ENCODE measurements at places on chromosomes 3 and 15. TPM values are rescaled to one million over a fixed set of nuclear protein-coding genes. Genes with fewer than 3 reads are reported as not detected.

Gene POU1F1
- total RNA-seq: not detected

Gene TRIM69
- total RNA-seq: 8.5 TPM

Gene ZPLD1
- total RNA-seq: 0.16 TPM

Gene DUT
- 140 TPM for total RNA-seq

Gene STAB1
- total RNA-seq: 12.0 TPM

Gene KLF15
- total RNA-seq: 16.4 TPM

Gene PIERCE2
- total RNA-seq: 2.5 TPM

Gene HRG
- 0.10 TPM for total RNA-seq

Gene TGM4
- total RNA-seq: 0.26 TPM

Gene GP5
- total RNA-seq: 0.06 TPM

Gene MCTP2
- 21.4 TPM for total RNA-seq

Gene PRRT3
- total RNA-seq: 4.8 TPM

Gene ROPN1
- not detected for total RNA-seq

DNA sequence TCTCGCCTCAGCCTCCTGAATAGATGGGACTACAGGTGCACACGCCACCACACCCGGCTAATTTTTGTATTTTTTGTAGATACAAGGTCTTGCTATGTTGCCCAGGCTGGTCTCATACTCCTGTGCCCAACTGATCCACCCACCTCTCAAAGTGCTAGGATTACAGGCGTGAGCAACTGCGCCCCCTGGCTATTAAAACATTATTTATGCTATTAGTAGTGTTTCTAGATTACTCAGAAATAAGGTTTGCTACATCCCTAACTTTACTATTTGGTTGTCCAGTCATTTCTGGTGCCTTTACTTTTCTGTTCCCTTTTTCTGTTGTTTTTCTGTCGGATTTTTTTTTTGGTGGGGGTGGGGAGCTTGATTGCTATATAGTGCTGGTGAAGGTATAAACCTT, 393.6 kb upstream of the TPM1 start:
- DNase-seq: no peak

DNA sequence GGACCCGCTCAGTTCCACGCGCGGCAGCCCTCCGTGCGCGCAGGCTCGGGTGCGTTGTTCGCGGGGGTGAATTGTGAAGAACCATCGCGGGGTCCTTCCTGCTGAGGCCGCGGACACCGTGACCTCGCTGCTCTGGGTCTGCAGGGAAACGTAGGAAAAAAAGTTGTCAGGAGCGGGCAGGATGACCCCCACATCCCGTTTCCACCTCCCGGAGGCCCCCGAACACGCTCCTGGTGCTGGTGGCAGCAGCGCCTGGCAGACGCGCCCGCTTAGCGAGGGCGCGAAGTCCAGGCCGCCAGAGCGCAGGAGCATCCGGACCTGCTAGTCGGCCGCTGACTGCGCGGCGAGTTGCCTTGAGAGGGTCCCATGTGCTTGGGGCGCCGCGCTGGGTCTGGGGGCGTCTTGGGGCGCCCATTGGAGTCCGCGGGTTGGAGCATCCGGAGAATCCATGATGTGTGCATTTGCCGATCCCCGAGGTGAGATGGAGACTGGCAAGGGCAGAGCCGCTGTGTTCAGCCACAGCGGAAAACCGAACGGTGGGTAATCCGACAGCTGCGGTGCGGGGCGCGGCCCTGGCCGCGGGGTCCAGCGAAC, 520 bp downstream of the GREM1 start:
- DNase-seq: no peak

DNA sequence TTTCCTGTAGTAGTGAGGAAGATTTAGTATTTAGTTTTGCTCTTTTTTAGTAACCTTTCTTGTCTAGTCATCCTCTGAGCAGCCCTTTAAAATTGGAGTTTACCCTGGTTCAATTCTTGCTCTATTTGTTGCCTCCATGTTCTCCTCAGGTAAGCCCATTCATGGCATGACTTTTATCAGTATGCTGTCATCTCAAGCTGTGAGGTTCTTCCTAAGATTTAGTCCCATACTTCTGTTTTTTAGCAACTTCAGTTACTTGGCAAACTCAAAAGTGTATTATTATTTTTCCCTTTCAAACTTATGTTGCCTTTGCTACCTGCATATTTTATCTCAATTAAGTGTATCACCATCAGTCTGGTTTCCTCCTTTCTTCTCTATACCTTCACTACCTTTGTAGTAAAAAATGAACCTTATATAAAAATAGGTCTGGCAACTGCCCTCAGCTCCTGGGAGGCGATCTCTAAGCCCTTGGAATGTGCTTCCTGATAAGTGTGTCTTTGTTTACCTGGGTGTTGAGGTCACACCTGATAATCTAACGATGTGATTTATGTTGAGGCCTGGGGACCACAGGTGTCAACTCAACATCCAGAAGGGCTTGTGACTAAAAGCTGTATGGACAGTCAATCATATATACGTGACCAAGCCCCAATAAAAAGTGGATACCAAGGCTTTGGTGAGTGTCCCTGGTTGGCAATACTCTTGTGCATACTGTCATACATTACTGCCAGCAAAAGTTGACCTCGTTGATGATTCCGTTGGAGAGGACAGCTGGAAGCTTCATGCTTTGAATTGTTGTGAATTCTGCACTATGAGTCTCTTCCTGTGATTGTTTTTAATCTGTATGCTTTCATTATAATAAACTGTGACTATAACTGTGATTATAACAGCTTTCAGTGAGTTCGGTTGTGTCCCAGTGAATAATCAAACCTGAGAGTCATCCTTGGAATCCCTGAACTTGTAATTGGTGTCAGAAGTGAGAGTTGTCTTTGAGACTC, 3.9 kb downstream of the NSUN3 start:
- no peak for DNase-seq

- no peak for DNase-seq
These were observed 239.9 kb upstream of the TBC1D5 start for GRCh38 chr3:17982211-17982880.

DNA sequence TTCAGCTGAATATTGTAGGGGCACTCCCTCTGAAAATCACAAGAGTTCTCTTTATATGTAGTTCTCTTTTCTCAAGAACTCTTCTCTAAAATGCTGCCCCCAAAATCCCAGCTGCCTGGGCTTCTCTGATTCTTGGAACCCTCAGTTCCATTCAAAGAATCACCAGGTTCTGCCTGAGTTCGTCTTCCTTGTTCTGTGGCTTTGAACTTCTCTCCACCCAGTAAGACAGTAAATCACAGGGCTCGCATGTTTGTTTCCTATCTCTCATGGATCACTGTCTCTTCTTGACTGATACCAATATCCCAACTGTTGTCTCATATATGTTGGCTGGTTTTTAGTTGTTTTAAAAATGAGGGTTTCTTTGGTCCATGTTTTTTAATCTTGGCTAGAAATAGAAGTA, 359.5 kb upstream of the CBLB start:
- DNase-seq: no peak

DNA sequence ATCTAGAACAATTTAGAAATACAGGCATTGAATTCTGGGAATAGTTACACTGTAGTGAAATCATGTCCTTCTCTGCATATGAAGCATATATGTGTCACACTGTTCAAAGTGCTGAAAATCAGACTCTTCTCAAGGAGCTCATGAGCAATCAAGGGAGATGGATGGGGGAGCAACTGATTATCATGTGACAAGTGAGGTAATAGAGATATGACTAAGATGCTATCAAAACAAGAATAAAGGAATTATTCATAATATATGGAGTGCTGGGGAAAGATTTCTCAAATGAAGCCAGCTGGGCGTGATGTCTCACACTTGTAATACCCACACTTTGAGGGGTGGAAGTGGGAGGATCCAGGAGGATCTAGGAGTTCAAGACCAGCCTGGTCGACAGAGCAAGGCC, 74.9 kb upstream of the CHRNB4 start:
- no peak for DNase-seq

GRCh38 chr15:81024936-81025335, 24.2 kb downstream of the TLNRD1 start:
- DNase-seq: no peak

GRCh38 chr15:73585871-73586654, 47.1 kb downstream of the NPTN start:
- DNase-seq: no peak

GRCh38 chr15:33492434-33493052, 181.8 kb downstream of the RYR3 start:
- no peak for DNase-seq

- no peak for DNase-seq
These were observed 413.0 kb upstream of the RBMS3 start for GRCh38 chr3:28867836-28868235.

DNA sequence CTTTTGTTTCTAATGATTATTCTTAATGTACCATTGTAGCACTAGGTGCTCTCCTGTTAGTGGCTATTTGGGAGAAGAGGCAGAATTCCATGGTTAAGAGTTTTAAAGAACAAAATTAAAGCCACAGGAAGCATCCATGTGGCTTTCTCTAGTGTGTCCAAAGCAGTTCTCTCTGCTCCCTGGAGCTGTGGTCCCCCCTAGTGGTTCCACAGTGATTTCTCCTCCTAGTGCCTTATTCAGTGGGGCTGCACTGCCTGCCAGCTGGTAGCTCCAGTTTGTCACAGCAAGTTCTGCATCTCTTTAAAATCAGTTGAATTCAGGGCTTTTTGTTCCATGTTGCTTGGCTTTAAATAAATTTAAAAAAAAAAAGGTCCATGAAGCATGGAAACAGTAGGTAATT, 39.6 kb upstream of the FAM98B start:
- no peak for DNase-seq

DNA sequence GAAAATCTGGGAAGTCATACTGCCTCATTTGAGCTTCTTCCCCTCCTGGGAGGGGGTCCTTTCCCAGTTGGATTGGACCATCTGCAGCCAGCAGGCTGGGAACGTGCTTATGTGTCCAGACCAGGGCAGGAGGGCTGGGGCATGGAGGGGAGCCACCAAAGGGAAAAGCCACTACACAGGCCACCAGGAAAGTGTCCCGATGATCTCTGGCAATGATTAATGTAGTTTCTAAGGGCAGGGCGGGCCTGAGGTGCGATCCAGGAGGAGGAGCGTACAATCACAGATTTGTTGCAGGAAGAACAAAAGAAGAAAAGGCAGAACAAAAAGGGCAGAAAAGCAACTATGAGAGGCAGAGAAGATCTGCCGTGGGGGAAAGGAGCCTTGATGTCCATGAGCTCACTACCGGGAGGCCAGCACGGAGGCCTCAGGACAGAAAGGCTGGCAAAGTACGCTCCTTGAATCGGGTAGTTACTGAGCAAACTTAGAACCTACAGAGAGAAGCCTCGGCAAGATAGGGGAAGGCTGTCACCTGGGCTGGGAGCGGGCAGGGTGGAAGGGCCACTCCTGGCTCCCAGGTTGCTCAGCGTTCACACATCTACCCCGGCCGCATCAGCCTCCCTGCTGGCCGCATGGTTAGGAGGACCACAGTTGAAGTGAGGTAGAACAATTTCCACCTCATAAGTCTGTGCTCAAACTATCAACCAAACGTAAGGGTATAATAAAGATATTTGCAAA, 79.5 kb upstream of the PCSK6 start:
- DNase-seq: peak; percentile 76

DNA sequence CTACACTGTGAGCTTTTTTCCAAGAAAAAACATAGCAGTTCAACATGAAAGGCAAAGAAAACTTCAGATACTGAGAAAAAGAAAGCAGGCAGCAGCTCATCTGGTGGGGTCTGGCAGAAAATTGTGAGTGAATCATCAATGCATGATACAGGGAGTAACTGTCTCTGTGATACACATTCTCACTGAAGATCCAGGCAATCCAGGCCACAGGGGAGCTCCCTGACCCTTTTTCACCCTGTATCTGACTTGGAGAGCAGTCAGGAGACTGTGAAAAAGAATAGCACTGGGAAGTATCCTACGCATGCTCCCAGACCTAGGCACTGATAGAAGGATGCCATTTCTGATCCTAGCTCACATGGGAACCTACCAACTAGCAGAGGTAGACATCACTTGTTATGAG, 269.8 kb downstream of the MBNL1 start:
- no peak for DNase-seq

DNA sequence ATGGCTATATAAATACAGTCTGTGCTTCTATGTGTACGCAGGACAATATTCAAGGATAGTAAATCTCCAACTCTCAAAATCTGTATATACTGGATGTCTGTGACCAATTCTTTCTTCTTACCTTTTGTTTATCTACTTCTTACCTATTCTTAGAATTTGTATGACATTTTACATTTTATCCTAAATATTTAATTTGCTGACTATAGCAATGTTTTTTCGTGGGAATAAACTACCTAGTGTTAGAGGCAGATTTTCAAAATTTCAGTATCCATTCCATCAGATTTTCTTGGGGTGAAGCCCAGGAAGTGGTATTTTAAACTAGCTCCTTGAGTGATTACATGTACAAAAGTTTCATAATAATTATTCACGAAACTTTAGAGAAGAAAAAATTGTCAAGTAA, 334.5 kb upstream of the BCHE start:
- no peak for DNase-seq

DNA sequence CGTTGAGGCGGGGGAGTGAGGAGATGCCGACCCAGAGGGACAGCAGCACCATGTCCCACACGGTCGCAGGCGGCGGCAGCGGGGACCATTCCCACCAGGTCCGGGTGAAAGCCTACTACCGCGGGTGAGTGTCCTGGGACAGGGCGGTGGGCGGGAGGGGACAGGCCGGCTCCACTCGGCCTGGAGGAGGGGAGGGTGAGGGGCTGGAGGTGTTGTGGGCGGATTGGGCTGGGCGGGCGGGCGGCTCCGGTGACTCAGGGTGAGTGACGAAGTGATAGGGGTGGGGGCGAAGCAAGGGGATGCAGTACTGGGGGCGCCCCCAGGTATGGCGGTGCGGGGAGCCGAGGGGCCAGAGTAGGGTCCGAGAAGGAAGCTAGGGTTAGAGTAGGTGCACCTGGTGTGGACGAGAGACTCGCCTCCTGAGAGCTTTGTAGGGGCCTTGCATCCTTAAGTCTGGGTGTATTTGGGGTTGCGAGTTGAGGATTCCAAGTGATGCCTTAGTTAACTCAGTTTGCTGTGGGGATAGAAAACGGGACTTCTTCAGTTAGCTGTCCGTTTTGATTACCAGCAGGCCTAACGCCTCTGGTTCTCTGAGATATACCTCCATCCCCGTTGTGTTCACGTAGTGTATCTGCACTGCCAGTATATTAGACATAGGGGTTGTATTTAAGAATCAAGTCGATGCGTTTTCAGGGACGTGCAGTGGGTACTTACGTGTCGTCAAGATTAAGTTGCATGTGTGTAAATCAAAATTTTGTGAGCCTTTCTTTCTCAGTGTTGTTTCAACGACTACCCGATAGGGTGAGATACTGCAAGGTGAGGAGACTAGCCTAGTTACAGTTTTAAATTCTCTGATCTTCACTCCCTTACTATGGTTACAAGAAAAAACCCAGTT, 670 bp downstream of the PRKCI start:
- DNase-seq: no peak

- peak; percentile 17 for DNase-seq
These were observed 22.4 kb downstream of the PLA2G4F start for GRCh38 chr15:42133886-42134502.

DNA sequence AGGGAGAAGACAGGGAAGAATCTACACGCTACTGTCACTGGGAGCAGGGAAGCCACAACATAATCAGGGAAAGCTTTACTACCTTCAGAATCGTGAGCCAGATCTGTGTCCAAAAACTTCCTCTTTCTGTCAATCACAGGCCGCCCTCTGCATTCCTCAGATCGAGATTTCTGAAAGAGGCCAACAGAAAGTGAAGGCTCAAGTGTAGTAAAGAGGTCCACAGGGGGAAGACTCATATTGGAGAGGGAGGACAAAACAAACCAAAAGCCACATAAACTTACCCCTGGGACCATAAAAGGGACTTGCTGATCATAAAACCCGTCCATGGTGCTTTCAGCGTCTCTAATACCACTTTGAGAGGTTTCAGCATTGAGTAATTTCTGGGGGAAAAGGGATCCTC, 3.3 kb downstream of the ETV5 start:
- no peak for DNase-seq
